Foreskin fibroblast (primary cell): ENCODE measurements at places on chromosomes 3 and 15.

DNA sequence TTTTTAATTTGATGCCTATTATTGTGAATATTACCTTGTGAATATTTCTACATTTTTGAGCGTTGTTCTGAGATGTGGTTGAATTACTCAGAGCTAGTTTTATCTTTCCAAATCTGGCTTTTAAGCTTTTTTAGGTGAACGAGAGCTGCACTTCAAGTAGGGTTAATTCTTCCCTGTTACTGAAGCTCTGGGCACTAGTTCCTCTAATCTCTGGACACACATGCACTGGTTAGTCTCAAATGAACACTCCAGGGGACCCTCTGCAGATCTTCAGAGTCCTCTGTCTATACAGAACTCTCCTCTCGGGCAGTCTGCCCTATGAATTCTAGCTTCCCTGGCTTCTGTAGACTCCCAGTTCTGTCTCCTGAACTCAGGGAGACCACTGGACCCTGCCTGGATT, 237.5 kb upstream of the TBC1D5 start:
- no peak for DNase-seq

DNA sequence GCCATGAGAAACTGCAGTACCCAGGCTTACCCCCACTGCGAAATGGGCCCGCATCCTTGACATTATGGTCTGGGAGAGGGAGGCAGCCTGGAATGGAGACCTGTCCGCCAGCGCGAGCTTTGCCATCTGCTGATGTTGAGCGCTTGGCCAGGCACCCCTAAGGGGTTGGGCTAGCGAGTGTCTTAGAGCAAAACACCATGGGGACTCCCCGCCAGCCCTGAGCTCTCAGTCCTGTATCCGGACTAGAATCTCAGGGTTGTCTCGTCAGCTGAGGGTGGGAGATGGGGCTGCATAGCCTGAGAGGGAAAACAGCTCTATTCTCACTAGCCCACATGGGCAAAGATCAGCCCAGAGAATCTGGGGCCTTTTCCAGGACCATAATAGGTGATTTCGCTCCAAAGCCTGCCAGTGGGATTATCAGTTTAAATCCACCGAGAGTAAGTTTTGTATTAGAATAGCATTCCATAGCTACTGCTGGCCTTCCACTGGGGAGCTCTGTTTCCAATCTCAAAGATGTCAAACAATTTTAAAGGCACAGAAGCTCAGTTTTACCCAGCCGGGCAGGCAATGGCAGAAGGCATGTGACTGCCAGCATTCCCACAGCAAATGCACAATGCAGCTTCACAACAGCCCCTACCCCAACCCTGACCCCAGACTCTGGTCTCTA, 167.5 kb upstream of the TPM1 start:
- DNase-seq = no peak

GRCh38 chr3:133058243-133058642, 20.1 kb downstream of the TMEM108 start:
- DNase-seq = no peak

GRCh38 chr15:79282371-79283251, at the start of gene ANKRD34C:
Gene ANKRD34C (plus strand): TSS chr15:79282722. CDS start chr15:79293285, 10,563 bp downstream.
- no peak for DNase-seq

- DNase-seq = no peak
Observed at GRCh38 chr3:80285388-80285787, 517.6 kb upstream of the ROBO1 start.

DNA sequence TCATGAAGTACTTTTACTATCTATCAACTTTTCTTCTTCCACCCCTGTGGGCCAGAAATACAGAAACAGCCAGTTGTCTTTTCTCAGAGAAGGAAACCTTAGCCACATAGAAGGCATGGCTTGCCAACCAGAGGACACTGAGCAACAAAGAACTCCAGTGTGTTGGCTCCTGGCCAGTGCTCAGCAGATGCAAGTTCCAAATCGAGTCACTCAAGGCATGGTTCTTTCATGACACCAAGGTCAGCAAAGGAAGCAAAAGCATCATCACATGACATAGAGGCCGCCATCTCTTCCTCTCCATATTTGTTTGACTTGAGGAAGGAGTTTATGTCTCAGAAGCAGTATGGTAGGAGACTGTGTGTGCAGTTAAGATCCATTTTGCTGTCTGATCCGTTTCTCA, 92.2 kb downstream of the MYLK start:
- DNase-seq = peak; percentile 72

GRCh38 chr15:83064859-83065258, 2.2 kb downstream of the BTBD1 start:
- peak; percentile 8 for DNase-seq

DNA sequence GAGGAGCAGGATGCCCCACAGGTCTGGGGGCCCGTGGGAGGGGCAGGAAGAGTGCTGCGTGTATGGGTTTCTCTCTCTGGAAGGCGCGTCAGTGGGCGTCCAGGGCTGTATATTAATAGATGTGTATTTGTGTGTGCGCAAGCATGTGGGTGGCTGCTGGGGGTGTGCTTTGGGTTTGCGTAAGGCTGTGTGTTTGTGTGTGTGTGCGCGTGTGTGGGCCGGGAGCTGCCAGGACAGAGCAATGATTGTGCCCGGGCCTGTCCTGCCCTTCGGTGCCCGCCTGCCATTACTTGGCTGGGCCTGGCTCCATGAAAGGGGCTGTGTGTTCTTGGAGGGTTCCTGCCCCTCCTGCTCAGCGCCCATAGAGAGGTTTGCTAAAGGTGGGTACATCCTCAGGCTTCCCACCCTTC, 16.3 kb downstream of the CSPG4 start:
- DNase-seq = no peak

DNA sequence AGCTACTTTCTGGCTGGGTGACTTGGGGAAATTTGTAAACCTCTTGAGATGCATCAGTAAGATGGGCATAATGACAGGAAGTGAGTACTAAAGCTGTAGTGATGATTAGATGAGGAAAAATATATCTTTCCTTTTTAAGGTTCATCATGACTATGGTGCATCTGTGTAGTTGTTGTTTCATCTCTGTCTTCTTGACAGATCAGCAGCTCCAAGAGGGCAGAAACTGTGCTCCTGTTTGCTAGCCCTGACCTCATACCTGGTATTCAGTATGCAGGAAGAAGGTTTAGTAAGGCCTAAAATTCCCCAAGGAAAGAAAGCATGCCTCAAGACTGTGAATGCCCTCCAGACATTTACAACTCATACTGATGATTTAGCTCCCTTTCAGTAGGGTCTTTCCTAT, 82.5 kb upstream of the PSMD6 start:
- no peak for DNase-seq

DNA sequence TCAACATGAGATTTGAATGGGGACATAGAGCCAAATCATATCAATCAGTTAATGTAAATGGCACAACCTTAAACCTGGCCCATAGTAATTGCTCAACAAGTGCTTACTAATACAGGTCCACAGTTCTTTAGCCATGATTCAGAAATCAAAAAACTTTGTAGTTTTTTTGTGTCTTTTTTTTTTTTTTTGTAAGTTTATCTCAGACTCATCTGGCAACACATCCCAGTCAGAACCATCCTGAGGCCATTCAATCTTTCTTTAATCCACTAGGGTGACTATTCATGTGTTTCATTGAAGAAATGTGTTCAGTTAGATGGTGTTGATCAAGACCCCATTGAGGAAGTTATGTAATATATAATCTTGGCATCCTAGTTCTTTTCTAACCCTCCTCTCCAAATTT, 65.4 kb downstream of the ABI3BP start:
- no peak for DNase-seq

DNA sequence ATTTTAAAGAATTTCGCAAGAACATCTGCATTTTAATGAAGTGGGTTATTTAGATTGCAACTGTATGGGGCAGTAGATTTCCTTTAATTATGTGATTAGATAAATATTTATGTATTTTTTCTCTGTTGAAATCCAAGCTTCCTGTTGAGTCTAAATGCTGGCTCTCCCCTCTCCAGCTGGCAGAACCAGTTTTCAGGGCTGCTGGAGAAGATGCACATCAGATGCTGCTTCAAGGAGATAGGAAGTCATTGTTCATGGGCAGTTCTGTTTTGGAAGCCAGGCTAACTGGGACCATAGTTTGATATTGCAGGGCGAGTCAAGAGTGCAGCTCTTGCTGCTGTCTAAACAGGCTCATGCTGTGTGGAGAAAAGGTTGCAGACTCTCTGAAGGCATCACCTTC, 97.4 kb downstream of the SLC9A9 start:
- no peak for DNase-seq

- DNase-seq = no peak
Observed at GRCh38 chr3:64303401-64303800, 78.1 kb upstream of the PRICKLE2 start.

GRCh38 chr3:188085584-188086560, 68.1 kb upstream of the LPP start:
- no peak for DNase-seq

GRCh38 chr15:37979671-37980409, 45.4 kb downstream of the TMCO5A start:
- no peak for DNase-seq

- DNase-seq = peak; percentile 38
Observed at GRCh38 chr3:41265011-41265545, 65.8 kb downstream of the CTNNB1 start.

DNA sequence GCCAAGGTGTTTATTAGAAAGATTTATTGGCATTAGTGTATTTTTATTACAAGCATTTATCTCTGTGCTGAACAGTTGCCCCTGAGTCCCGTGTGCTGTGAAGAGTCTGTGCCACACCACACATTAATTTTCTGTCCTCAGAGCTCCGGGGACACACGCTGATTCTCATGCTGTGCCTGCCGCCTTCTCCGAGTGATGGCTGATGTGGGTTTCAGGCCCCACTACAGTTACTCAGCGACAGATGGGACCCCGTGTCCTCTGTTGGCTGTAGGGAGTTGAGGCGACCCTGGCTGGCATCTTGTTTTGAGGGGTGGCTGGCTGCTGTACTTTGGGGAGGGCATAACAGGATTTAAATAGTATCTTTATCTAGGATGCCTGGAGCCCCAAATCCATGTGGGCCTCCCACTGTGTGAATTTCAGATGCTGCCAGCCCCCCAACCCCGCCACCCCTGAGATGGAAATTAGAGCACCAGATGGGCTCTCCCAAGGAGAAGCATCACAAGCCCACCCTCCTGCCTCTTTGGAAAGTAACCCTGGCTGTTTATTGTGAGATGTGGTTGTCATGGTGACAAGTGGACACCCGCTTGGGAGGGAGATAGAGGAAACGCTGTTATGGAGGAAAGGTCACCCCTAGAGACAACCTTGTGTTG, 185.6 kb downstream of the APBA2 start:
- no peak for DNase-seq

DNA sequence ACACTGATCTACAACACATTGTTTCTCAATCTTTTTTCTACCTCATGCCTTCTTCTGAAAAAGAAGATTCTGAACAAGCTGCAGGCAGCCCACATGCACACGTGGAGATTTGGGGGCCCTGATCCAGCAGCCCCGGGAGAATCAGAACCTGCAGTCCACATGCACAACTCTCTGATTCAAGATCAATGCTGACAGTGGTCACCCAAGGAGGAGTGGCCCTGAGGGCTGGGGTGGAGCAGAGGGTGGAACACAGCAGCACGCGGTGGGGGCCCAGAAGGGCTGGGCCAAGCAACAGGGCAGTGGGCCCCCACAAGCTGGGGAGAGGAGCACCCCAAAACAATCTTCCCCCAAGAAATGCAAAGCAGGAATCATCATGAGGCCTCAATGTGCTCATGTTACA, 202.1 kb upstream of the NSMCE3 start:
- DNase-seq = no peak

- DNase-seq = no peak
Observed at GRCh38 chr3:87673132-87673531, 385.7 kb downstream of the CGGBP1 start.

- no peak for DNase-seq
Observed at GRCh38 chr3:193253986-193254660, 13.1 kb downstream of the PLAAT1 start.

GRCh38 chr3:9439331-9439730, 41.9 kb downstream of the SETD5 start:
- no peak for DNase-seq

- DNase-seq = no peak
Observed at GRCh38 chr3:5542472-5542871, 355.0 kb downstream of the EDEM1 start.

DNA sequence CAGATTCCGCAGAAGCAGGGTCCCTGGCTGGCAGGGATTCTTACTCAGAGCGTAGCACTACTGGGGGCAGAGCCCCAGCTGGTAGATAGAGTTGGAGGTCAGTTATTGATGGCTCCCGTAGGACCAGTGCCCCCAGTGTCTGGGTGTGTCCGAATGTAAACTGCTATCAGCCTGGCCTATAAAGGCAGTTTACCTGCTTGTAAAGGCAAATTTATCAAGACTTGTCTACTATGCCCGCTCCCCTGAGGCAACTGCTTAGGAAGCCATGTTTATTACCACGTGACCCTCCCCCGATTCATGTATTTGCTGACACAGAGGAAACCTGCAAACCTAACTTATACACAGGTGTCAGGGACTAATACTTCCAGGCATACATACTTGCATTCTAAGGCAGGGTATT, 607 bp upstream of the PPP1R14D start:
- no peak for DNase-seq

GRCh38 chr15:94231723-94232468, 535 bp downstream of the MCTP2 start:
- DNase-seq = peak; percentile 8

DNA sequence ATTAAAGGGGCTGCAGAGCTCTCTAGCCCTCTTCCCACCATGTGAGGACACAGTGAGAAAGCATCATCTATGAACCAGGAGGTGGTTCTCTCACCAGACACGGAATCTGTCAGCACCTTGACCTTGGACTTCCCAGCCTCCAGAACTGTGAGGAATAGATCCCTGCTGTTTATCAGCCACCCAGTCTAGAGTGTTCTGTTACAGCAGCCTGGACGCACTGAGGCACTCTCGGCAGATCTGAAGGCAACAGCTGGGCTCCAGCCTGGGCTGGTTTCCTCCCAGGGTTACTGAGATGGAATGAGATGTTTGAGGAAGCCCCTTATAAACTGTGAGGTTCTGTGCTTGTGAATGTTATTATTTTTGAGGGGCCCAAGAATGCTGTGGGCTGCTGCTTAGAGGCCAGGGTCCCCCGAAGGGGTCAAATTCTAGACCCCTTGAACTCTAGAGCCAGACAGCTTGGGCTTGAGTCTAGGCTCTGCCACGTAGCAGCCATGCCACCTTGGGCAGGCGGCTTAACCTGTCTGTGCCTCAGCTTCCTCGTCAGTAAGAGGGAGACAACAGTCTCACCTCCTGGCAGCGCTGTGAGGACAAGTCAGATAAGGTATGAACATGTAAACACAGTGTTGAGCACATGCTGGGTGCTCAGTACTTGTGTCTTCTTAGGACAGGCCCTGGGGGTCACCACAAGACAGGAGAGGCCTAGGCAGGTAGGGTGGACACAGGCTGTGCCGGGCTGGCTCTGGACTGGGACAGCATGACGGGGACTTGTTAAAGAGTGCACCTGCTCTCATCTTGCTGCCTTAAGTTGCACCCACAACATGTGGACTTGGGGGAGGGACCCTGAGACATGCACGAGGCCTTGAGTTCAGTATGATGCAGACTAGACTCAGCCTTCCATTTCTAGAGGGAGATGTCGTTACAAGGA, 49.2 kb downstream of the MGLL start:
- no peak for DNase-seq

GRCh38 chr3:131142580-131142979, 115.9 kb downstream of the NEK11 start:
- peak; percentile 29 for DNase-seq

- no peak for DNase-seq
Observed at GRCh38 chr15:37246065-37246464, 145.7 kb upstream of the MEIS2 start.

GRCh38 chr3:11074451-11074850, 79.8 kb upstream of the HRH1 start:
- DNase-seq = no peak

GRCh38 chr3:73292220-73292619, 230.8 kb downstream of the EBLN2 start:
- DNase-seq = no peak

GRCh38 chr15:97728791-97729190, 231.7 kb upstream of the ARRDC4 start:
- no peak for DNase-seq

GRCh38 chr3:165667676-165668075, 169.5 kb downstream of the BCHE start:
- no peak for DNase-seq
